CD4-positive, alpha-beta memory T cell (primary cell): ENCODE measurements at places on chromosomes 5 and 9.
A peak's percentile ranks its signal among the peaks of the same experiment; 100 is the strongest.

- no peak for DNase-seq
These were observed 139.3 kb upstream of the COL5A1 start for GRCh38 chr9:134502266-134502791.

DNA sequence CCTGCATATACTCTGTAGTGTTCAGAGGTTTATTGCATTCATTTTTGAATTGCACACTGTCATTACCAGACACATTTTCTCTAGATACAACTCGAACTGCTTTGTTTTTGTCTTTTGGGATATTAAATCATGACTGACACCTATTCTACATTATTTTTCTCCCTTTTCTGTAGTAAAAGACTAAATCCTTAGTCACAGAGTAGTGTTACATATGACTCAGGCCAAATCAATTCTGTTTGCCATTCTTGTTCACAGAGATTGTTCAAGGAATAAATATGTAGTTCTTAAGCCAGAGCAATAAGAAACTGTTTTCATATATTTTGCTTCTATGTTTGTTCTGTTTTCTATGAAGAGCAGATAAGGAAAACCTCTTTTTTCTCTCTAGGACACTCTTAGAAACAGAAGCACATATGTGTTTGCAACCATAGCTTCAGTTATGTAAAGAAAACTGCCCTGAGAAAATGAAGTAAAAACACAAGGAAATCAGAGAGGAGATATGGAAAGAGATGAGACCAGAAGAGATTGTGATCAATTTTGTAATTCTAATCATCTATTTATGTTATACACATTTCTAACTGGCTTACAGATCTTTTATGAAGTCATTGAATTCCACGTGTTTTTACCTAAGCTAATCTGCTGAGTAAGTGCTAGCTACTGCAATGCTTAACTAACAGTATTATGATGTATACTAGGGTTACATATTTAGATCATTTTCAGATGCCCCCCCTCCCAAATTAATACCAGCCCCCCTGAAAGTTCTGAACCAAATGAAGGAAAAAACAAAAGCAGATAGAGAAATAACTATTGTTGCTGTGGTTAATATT, 1995.6 kb upstream of the CDH6 start:
- DNase-seq: no peak

DNA sequence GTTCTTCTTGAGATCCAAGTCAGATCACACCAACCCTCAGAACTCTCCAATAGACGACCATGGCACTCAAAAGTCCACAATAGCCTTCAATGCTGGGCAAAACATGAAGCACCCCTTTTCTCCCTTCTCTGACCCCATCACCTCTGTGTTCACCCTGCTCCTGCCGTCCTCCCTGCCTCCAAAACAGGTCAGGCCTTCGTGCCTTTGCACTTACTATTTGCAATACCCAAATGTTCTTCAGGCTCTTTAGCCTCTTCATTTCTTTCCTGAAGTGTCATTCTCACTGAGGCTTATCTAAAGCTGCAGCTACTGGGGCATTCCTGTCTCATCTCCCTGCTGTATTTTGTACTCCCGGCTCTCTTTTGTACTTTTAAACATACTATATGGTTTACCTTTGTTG, 2.0 kb upstream of the ROPN1L start:
- DNase-seq: no peak

- no peak for DNase-seq
These were observed 415.0 kb downstream of the NFIB start for GRCh38 chr9:13898957-13899356.

GRCh38 chr5:85484982-85485574, 1100.4 kb upstream of the EDIL3 start:
- no peak for DNase-seq

DNA sequence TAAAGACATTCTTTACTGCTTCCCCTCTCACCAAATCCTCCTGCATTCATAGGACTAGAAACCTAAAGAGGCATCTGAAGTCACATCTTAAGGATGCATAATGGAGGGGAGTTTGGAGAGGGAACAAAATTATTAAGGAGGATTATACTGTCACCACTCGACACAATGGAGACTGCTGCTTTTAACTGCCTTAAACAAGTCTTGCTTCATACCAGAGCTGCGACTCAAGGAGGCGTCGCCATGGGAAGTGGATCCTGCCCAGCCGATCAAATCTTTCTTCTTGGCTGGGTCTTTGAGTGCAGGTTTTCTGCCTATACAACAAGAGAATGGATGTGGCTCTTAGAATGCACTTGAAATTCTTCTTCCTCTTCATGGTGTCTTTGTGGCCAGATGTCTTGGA, 66.7 kb upstream of the FOXE1 start:
- DNase-seq: no peak

DNA sequence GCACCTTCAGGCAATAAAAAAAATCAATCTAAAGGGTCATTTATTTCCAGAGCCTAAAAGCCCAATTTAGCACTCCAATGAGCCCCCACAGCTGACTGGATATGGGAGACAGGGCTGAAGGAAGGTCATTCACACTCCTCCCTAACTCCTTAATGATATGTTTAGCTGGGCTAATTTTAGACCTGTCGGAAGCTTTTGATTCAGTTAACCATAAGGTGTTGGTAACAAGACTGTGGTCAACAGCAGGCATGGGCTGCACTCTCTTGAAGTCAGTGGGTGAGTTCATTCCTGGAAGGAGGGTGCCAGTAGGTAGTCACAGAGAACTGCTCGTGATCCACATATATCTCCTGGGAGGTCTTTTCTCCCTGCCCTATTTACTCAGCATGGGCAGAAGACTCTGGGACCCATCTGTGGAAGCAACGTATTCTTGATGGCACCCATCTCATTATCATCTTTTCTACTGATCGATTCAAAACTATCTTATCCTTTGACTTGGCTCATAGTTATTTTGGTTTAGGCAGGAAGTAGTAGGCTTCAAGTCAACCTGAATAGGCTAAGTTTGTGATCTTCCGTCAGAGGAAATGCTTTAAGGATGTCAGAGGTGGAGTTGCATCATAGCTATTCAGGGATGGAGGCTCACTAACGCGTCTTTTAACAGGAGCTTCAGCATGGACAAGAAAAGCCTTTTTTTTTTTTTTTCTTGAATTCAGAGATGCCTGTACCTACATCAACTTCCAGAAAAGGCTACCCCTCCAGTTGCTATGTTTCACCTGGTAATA, 367.7 kb upstream of the SLC30A5 start:
- DNase-seq: no peak

DNA sequence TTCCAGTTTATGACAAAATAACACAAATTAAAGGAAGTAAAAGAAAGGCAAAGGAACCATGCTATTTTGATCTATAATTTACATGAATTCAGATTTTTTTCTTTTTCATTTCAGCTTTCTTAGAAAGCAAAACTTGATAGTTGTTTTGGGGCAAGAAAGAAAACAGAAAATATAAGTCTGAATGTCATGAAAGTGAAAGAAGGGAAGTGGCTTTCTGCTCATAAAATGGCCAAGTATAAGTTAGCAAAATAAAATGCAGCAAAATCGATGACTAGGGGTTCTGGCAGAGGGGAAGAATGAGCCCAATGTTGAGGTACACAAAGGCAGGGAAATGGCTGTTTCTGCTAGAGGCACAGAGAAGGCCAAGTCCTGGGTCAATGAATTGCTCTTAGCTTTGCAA, 3.0 kb upstream of the IFNW1 start:
- no peak for DNase-seq

- DNase-seq: no peak
These were observed 12.0 kb upstream of the SLC34A1 start for GRCh38 chr5:177372034-177372896.

DNA sequence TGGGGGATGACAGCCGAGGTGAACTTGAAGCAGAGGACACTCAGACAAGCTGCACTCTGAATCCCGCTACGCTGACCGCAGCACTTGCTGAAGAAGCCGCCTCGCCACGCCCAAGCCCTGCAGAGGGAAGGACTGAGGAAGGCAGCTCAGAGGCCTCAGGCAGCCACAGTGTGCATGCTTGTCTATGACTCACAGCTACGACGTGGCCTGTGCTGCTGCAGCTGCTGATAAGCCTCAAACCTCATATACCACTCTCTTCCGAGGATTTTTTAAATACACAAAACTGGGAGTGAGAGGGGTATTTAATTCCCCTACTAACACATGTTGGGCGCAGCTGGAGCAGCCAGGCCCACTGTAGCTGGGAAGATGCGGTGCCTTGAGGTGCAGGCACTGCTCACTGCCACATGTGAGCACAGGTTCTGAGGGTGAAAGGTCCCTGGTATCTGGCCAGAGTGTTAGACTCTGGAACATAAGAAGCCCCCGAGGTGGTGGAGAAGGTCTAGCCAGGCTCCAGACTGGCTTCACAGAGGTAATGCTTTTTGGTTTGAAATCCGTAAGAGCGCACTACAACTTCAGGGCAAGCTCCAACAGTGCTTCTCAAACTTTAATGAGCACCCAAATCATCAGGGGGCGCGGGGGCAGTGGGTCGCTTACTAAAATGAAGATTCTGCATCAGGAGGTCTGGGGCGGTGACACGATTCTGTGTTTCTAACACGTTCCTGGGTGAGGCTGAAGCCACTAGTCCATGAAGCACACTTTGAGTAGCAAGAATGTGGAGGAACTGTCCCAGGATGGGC, 196.8 kb downstream of the AUH start:
- peak; percentile 34 for DNase-seq

GRCh38 chr5:378301-378891, 56.9 kb downstream of the AHRR start:
- DNase-seq: no peak
